ENCODE measurements at places on chromosomes 6 and 20. TPM values are rescaled to one million over a fixed set of nuclear protein-coding genes. Genes with fewer than 3 reads are reported as not detected.

ZNF334 gene
- total RNA-seq: 6.7 TPM

GRCh38 chr6:152057832-152058498 lies 250.5 kb downstream of the ESR1 start:
- DNase-seq: no peak

DNA sequence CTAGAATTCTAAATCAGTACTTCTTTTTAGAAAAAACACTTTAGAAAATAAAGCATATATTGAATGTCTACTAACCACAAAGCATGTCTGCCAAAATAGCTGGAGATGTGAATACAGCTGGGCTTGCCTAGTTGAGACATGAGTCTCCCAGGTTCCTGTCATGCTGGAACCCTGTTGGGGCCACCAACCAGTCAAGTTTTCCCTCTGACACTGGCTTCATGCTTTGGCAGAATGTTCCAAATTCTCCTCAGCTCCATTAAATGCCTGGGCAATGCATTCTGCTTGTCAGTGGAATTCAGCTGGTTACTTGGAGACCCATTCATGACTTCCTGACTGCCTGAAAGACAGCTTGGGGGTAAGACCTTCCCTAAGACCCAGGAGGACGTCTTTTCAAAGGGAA lies 87.2 kb downstream of the PRND start:
- no peak for DNase-seq

DNA sequence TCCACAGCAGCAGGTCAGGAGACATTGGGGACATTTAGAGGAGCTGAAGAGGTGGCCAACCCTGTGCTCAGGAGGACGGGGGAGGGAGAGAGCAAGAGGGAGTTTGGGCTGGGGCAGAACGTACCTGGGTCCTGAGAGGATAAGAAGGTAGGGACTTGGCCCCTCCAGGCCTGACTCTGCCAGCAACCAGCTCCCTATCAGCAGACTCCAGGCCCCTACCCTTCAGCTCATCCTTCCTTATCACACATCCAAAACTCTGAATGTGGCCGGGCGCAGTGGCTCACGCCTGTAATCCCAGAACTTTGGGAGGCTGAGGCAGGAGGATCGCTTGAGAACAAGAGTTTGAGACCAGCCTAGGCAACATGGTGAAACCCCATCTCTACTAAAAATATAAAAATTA lies 5.0 kb downstream of the STMN3 start:
- no peak for DNase-seq

DNA sequence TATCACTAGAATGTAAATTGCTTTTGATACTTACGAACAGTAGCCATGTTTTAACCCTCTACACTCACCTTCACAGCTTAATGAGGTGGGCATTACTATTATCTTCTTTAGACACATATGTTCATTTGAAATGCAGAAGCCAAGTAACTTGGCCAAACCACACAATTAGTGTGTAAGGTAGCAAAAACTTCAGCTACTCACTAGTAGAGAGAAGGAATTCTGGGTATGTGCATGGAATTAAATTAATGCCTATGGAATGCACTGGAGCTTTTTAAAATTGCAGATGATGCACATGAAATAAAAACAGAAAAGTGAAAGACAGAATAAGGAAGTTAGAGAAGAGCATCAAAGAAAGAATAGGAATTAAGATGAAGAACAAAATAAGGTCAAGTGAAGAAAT lies 494.0 kb downstream of the ADGRB3 start:
- DNase-seq: no peak

COL11A2 gene
- total RNA-seq: 5.7 TPM

GRCh38 chr6:30884521-30885480 lies 482 bp downstream of the DDR1 start:
- peak; percentile 95 for DNase-seq

DNA sequence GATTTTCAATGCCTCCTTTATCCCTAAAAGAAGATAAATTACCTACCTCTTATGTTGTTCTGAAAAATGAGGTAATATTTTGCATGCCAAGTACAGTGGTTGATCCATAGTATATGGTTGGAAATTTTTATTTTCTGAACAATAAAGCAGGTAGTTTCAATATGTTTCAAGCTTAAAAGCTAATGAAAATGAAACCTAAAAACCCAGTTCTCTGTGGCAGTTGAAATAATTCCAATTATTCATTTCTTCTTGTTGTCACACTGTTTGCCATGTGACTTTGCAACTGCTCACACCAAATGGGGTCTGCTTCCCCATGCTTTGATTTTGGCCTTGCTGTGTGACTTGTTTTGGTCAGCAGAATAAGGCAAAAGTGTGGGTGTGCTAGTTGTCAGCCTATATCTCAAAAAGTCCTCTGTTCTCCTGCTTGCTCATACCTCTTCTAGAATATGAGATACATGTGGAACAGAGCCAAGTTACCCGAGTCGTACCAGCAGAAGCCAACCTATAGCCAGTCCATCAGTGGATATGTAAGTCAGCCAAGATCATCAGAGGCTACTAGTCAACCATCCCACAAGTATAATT lies 197.2 kb upstream of the THEMIS start:
- no peak for DNase-seq

TAAR9 gene
- total RNA-seq: not detected

GRCh38 chr6:26224940-26225847 lies 138.0 kb downstream of the HFE start:
- DNase-seq: peak; percentile 97

GRCh38 chr6:46876126-46876525 lies 45.6 kb downstream of the ADGRF5 start:
- DNase-seq: peak; percentile 41

- no peak for DNase-seq
These were observed 46.9 kb downstream of the CDS2 start for GRCh38 chr20:5173751-5174150.

GRCh38 chr20:3092611-3093379 lies 8.3 kb upstream of the AVP start:
- peak; percentile 38 for DNase-seq

- DNase-seq: no peak
These were observed 96.2 kb downstream of the RPP40 start for GRCh38 chr6:4907602-4908001.

- no peak for DNase-seq
These were observed 14.8 kb upstream of the CEP162 start for GRCh38 chr6:84242265-84242664.

GRCh38 chr20:43444107-43444506 lies 13.6 kb upstream of the SRSF6 start:
- DNase-seq: no peak

DNA sequence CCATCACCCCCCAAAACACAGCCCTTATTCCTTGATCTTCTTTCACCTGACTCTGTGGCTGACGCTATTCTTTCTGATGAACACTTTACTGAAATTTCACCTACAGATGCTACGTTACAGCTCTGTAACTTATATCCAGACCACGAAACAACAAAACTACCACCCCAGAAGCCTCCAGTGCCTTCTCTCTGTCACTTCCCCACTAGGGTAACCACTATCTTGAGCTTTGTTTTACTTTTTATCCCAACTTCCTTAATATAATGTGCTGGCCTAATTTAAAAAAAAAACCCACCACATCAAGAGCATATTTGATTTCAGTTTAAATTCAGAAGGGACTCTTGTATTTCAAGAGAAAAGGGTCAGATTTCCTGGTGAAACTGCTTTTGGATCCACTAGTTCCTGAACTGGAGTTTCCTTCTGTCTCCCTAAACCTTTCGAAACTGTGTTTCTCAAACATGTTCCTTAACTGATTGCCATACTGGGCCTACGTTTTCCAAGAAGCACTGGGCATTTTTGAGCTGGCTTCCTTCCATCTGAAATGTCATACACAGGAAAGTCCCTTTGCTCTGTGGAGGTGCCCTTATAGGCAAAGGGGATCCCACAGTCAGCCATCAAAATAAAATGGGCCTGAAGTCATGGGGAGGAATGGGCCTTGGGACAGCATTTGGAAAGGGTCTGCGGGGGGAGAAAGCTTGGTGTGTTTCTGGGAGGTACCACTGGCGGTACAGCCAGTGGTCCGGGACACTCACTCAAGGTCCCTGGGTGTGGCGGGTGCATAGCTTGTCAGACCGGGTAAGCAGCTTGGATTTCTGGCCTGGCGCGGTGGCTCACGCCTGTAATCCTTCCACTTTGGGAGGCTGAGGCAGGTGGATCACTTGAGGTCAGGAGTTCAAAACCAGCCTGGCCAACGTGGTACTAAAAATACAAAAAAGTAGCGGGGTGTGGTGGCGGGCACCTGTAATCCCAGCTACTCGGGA lies 25.8 kb upstream of the RTF2 start:
- no peak for DNase-seq

DNA sequence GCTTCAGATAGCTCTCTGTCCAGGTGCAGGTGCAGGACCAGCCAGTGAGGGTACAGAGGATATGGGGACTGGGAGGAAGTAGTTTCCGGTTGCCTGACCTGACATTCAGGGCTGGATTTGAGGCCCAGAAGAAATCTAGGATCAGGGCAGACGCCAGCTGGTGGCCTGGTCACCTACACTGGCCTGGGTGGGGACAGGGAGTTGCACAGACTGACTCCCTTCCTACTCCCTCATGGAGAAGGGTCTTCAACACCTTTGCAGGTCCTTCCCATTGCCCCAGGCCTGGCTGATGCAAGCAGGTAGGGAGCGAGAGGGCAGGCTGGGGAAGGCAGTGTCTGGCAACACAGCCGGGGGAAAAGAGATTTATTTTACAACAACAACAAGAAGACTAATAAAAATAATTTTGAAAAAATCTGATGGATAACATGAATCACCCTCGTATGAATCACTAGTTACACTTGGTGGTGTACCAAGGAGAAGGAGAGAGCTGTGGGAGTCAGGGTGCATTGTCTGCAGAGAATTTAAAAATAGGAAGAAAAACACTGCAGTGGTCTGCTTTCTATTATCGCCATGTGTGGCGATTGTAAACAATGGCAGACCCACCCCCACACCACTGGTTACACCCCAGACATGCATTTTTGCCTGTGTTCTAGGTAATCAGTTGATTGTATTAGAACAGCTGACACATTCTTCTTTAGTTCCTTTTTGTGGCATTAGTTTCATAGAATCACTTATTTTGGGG lies 62.3 kb upstream of the SNX9 start:
- no peak for DNase-seq

OTOR gene
- 0.21 TPM for total RNA-seq

EYS gene
- total RNA-seq: 1.0 TPM

- DNase-seq: no peak
These were observed 1.8 kb downstream of the RALGAPA2 start for GRCh38 chr20:20710443-20711315.

GRCh38 chr20:3847429-3847940 lies 851 bp downstream of the MAVS start:
- no peak for DNase-seq

GRCh38 chr6:25173951-25174474 lies 105.2 kb upstream of the CARMIL1 start:
- peak; percentile 51 for DNase-seq

- no peak for DNase-seq
These were observed 626.6 kb upstream of the ADGRB3 start for GRCh38 chr6:68008445-68008844.

GRCh38 chr6:12163149-12163548 lies 127.0 kb upstream of the EDN1 start:
- DNase-seq: no peak

GRCh38 chr6:85432554-85432953 lies 17.3 kb upstream of the NT5E start:
- DNase-seq: no peak

DNA sequence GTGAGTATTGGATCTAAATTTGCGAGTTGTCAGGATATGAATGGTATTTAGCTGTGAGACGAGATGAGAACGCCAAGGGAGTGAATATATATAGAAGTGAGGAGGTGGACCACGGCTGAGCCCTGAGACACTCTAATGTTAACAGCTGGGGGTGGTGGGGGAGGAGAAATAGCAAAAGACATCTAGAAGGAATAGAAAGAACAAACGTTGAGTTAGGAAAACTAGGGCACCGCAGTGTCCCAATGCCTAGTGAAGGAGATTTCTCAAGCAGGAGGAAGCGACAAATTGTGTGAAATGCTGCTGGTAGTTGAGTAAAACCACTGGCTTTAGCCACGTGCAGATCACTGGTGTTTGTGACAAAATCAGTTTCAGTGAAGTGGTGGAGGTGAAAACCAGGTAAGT lies 56.9 kb downstream of the CD164 start:
- no peak for DNase-seq

DNA sequence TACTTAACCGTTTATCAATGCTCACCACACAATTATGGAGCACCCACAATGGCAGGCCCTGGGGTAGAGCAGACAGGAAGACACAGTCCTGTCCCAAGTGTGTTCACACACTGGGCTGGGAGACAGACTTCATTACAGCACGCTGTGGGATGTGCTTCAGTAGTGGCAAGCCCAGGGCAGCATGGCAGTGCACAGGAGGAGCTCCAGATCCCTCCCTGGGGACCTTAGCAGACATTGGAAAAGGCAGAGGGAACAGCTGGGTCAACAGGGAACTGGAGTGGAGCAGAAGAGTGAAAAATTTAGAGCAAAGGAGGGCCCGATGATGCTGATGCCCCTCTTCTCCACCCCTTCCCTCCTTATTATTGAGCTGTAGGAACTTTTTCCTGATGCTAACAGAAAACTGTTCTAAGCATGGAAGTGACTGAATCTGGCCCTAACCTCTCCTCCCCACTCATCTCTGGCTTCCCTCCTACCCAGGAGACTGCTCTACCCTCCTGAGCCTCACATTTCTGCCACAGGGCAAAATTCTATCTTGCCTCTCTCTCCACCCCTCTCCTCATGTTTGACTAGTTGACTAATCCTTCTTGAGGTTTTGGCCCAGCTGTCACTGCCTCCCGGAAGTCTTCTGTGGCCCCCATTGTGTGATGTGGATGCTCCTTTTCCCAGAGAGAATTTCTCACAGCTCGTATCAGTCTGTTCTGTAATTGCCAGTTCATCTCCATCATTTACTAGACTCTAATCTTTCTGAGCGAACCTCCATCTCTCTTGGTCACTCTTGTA lies 41.3 kb upstream of the NOP56 start:
- DNase-seq: no peak

Data from tongue (tissue), 3 donors.